Right lung (tissue), 10 donors: ENCODE measurements at places on chromosomes 6 and 20. TPM values are rescaled to one million over a fixed set of nuclear protein-coding genes. Genes with fewer than 3 reads are reported as not detected.

Gene GPLD1
- 2.5 TPM for polyA plus RNA-seq

Gene GCNT2
- 10.2 TPM for polyA plus RNA-seq

Gene MMP24
- 1.6 TPM for polyA plus RNA-seq

Gene ME1
- 11.0 TPM for polyA plus RNA-seq

Gene RFX6
- 1.0 TPM for polyA plus RNA-seq

Gene RBBP8NL
- 2.7 TPM for polyA plus RNA-seq

Gene DAAM2
- polyA plus RNA-seq = 45.1 TPM

Gene ESR1
- 1.7 TPM for polyA plus RNA-seq

Gene CRIP3
- 3.9 TPM for polyA plus RNA-seq

Gene HLA-DOB
- 0.45 TPM for polyA plus RNA-seq

Gene TGM2
- polyA plus RNA-seq = 125 TPM

Gene DPPA5
- not detected for polyA plus RNA-seq

Gene NKX2-2
- 0.17 TPM for polyA plus RNA-seq

Gene PXDC1
- polyA plus RNA-seq = 9.9 TPM

Gene PEX6
- polyA plus RNA-seq = 23.9 TPM

Gene LIN28B
- 0.22 TPM for polyA plus RNA-seq

Gene C6orf58
- 0.55 TPM for polyA plus RNA-seq

Gene DEFB123
- polyA plus RNA-seq = not detected

Gene FNDC11
- polyA plus RNA-seq = 0.79 TPM

Gene TGM3
- 0.28 TPM for polyA plus RNA-seq

Gene VSTM2L
- 3.5 TPM for polyA plus RNA-seq

Gene OR2H2
- not detected for polyA plus RNA-seq

Gene PAX1
- 0.22 TPM for polyA plus RNA-seq

Gene ELOVL2
- 5.9 TPM for polyA plus RNA-seq

Gene PRND
- 24.2 TPM for polyA plus RNA-seq

Gene ULBP3
- 10.2 TPM for polyA plus RNA-seq

Gene RARS2
- polyA plus RNA-seq = 60.4 TPM

Gene CDYL
- 31.5 TPM for polyA plus RNA-seq

Gene BMP7
- polyA plus RNA-seq = 18.9 TPM

Gene TP53RK
- 15.1 TPM for polyA plus RNA-seq

Gene SRMS
- 0.12 TPM for polyA plus RNA-seq

Gene TFAP2A
- 0.27 TPM for polyA plus RNA-seq

Gene BLOC1S5
- 22.7 TPM for polyA plus RNA-seq

Gene ZNF391
- polyA plus RNA-seq = 10.5 TPM

Gene FLRT3
- 8.0 TPM for polyA plus RNA-seq

Gene SERPINB1
- polyA plus RNA-seq = 27.6 TPM

Gene BPI
- polyA plus RNA-seq = 0.88 TPM

Gene CD93
- polyA plus RNA-seq = 194 TPM

Gene PRELID3B
- 65.8 TPM for polyA plus RNA-seq

Gene TDRD6
- polyA plus RNA-seq = 1.3 TPM

Gene EYA4
- polyA plus RNA-seq = 8.1 TPM

Gene NR2E1
- polyA plus RNA-seq = not detected

Gene BNIP5
- polyA plus RNA-seq = not detected

Gene OTOR
- not detected for polyA plus RNA-seq

Gene SALL4
- polyA plus RNA-seq = 18.5 TPM

Gene SPTLC3
- polyA plus RNA-seq = 12.5 TPM

Gene MCHR2
- polyA plus RNA-seq = not detected

Gene ERVFRD-1
- polyA plus RNA-seq = 0.13 TPM

Gene ZC2HC1B
- not detected for polyA plus RNA-seq

Gene CALHM4
- not detected for polyA plus RNA-seq

Gene TFEB
- polyA plus RNA-seq = 9.2 TPM

Gene PRICKLE4
- 7.5 TPM for polyA plus RNA-seq

Gene NOL7
- polyA plus RNA-seq = 77.8 TPM

Gene TRIM31
- polyA plus RNA-seq = not detected
